CD4-positive, CD25-positive, alpha-beta regulatory T cell (primary cell): ENCODE measurements at places on chromosomes 1 and 21.

DNA sequence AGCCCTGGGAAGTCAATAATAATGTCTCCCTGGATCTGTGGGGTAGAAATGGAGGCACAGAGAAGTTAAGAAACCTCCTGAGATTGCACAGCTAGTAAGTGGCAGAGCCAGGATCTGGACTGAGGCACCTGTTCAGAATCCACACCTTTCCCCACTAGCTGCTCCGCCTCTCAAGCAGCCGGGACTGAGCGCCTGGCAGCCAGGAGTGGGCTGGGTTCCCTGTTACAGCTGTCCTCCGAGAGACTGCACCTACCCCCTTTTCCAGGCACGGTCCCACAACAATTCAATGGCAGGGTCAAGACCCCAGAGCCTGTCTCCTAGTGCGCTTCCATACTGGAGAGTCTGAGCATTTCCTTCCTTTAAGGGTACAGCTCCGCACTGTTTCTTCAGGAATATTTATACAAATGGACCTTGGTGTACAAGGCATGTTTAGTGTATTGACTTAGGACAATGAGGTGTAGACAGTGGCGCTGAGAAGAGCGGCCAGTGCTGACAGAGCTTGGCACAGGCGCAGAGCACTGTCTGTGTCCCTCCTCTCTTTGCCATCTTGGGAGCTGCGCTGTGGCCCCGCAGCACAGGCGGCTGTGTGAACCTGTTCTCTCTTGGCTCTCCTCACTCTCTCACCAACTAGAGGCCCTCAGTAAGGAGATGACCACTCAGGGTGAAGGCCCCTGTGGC lies 24.4 kb downstream of the GRHL3 start:
- DNase-seq = no peak

DNA sequence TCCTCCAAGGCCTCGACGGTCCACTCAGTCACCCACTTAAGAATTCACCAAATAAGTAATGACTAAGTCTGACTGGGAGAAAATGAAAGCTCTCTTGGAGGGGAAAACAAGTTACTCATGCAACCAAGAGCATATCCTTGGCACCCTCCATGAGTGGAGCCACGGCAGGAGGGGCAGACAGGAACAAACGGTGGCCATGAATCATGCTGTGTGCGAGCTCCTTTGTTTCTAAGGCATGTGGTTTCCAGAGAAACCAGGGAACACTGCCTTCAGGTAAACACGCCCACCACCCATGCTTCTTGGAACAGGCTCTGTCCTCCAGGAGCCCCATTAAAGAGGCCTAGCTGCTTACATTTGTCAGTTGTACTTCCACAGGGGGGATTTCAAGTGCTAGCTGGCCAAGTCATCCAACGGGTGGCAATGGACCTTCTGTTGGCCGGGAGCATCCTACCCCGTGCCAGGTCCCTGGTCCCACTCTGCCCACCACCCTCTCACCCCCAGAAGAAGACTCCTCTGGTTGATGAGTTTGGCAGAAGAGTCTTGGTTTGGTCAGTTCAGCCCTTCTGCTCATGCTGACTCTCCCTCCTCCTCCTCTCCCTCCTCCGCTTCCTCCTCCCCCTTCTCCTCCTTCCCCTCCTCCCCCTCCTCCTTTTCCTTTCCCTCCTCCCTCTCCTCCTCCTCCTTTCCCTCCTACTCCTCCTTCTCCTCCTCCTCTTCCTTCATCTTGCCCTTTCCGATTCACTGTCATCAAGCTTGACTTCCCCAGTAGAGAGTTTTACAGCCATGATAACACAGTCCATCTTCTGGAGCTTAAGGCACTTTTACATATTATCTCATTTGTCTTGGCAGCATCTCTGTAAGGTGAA lies 107.6 kb downstream of the CCDC185 start:
- no peak for DNase-seq

DNA sequence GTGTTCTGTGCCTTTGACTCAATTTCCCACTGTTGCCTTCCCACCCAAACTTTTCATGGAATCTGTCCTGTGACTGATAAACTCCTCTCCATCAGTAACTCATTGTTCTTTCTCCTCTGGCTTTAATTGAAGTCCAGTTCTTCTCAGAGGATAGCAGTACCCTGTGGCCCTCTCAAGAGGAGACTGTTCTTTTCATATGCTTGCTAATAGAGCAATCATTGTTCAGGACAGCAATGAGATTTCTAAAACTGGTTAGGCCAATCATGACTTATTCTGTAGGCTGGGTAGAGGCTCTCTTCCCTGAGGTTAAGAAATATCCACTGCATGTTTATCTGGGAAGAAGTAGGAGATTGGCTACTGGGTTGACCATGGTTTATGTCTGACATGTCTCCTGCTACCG lies 98.8 kb downstream of the CHD1L start:
- DNase-seq = no peak

- DNase-seq = no peak
Measured at GRCh38 chr1:12183095-12183794, 16.5 kb downstream of the TNFRSF1B start.

DNA sequence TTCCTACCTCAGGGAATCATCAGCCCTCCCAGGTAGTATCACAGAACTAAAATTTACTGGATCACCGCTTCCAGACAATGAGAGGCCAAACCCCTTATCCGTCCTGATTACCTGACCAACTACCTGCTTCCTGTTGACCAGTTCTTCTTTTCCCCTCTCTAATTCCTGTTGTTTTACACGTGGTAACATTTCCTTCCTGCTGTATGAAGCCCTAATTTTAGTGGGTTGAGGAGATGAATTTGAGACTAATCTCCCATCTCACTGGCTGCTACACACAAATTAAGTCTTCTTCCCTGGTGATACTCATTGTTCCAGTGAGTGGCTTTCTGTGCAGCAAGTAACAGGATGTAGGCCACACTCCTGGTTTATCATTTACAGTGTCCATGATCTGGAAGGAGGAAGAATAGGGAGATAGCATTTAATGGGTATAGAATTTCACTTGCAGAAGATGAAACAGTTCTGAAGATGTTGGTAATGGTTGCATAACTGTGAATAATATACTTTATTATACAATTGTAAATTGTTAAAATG lies 2112.9 kb downstream of the NCAM2 start:
- no peak for DNase-seq

GRCh38 chr1:167520711-167521206 lies 2.4 kb upstream of the CD247 start:
- no peak for DNase-seq

GRCh38 chr1:244283772-244284171 lies 167.9 kb downstream of the ADSS2 start:
- DNase-seq = no peak

DNA sequence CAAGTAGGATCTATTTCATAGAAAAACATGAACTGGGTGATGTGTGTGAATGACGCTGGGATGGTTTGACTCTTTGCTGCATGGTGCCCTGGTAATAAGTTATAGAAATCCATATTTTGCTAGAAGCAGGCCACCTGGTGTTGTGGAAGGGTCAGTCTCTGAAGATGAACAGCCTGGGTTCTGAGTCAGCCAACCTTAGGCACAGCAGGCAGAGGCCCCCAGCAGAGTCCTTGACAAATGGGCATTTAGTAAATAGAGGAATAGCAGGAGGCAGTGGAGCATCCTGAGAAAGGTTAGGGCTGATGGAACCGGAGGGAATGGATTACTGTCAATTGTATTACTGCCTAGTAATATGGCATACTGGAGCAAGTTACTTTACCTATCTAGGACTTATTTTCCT lies 20.9 kb downstream of the FGGY start:
- no peak for DNase-seq

- DNase-seq = peak; percentile 70
Measured at GRCh38 chr1:150976879-150977694, 2.5 kb upstream of the CERS2 start.

DNA sequence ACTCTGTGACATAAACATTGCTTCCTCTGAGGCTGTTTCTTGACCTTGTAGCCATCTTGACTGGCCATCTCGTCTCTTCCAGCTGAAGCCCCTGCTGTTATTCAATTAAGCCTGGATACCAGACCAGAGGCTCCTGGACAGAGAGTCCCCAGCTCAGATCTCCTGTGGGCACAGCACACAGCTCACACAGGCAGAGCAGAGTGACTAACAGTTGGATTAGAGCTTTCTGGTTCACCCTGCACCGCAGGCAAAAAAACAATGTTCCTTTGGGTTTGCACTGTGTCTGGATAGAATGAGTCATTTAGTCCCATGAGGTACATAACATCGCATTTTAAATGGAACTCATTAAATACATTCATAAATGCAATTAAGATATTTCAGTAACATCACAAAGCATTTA lies 33.4 kb upstream of the USH2A start:
- DNase-seq = no peak

DNA sequence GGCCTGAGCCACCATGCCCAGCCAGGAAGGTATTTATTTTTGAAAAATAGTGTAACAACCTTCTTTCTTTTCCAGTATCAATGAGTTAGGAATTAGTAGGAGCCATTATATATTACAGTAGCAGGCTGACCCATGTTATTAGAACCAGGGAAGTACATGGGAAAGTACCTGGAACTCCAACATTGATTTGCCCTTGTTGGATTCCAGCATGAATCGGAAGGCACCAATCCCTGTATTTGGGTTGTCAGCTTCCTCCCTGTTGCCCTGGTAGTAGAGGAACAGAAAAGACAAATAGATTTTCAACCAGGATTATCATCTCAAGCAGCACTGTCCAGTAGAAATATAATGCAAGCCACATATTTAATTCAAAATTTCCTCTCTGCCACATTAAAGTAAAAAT lies 10.2 kb upstream of the RBM8A start:
- no peak for DNase-seq

DNA sequence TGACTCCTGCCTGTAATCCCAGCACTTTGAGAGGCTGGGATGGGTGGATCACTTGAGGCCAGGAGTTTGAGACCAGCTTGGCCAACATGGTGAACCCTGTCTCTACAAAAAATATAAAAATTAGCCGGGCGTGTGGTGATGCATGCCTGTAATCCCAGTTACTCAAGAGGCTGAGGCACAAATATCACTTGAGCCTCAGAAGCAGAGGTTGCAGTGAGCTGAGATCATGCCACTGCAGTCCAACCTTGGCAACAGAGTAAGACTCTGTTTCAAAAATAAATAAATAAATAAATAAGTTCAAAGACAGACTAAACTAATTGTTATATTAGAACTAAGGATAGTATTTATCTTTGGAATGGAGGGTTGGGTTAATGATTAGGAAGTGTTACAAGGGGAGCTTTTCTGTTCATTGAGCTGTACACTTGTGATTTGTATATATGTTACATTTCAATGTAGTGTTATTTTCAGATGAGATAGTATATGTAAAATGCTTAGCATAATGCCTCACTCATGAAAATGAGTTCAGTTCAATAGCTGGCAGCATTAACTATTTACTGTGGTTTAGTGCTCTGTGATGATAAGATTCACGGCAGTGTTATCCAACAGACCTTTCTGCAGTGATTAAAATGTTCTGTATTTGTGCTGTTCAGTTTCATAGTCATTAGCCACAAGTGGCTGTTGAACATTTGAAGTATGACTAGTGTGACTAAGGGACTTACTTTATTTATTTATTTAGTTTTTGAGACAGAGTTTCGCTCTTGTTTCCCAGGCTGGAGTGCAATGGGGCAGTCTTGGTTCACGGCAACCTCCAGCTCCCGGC lies 47.7 kb downstream of the OSBPL9 start:
- DNase-seq = no peak

- DNase-seq = no peak
Measured at GRCh38 chr1:11792106-11792505, 13.7 kb downstream of the MTHFR start.

GRCh38 chr1:3423245-3423829 lies 31.1 kb upstream of the ARHGEF16 start:
- no peak for DNase-seq

DNA sequence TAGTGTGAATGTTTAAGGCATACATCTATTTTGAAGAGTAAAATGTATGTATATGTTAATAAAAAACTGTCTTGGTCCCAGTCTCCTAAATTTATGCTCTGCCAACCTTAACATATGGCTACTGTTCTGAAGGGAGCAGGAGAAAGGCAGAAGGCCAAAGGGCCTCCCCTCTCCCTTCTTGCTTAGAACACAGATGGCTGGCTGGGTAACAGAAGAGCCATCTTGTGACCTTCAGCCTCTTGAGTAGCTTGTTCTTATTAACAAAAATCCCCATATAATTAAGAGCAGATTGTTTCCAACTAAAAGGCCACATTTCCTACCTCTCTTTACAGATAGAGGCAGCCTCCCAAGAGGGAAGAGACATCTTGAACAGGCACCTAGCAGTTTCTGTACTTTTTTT lies 36.1 kb downstream of the EPB41 start:
- DNase-seq = no peak
